ENCODE measurements at places on chromosomes 12 and 14. TPM values are rescaled to one million over a fixed set of nuclear protein-coding genes. Genes with fewer than 3 reads are reported as not detected.

DNA sequence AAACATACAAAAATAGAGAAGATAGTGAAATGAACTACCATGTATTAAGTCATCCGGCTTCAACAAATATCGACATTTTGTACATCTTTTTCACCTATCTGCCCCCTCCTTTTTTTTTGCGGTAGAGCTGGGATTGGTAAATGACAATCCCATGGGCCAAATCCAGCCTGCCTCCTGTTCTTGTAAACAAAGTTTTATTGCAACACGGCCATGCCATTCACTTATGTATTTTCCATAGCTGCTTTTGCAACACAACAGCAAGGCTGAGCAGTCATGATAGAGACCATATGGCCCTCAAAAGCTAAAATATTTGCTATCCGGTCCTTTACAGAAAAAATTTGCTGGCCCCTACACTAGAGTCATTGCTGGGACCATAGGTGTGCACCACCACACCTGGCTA lies 58.1 kb upstream of the PLEKHG3 start:
- no peak for DNase-seq

- no peak for DNase-seq
Measured at GRCh38 chr12:15716581-15716980, 72.6 kb downstream of the EPS8 start.

DNA sequence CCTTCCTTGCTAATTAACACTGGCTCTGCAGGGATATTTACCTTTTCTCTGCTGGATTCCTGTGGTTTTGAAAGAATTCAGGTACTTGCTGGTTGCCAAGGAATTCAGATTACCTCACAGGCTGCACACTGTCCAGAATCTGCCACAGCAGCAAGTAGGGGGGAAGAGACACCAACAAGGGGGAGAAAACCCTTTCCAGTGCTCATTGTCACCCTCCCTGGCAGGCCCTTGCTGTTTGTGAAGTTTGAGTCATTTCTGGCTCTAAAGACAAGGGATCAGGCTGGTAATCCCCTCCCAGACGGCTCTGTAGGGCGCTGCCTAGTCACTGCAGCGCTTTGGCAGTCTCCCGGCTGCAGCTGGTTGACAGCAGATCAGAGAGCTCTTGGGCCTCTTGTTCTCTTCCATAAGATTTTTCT lies 50.8 kb downstream of the TTLL5 start:
- peak; percentile 54 for DNase-seq

- peak; percentile 31 for DNase-seq
Measured at GRCh38 chr12:83573671-83574070, 887.0 kb downstream of the TMTC2 start.

DNA sequence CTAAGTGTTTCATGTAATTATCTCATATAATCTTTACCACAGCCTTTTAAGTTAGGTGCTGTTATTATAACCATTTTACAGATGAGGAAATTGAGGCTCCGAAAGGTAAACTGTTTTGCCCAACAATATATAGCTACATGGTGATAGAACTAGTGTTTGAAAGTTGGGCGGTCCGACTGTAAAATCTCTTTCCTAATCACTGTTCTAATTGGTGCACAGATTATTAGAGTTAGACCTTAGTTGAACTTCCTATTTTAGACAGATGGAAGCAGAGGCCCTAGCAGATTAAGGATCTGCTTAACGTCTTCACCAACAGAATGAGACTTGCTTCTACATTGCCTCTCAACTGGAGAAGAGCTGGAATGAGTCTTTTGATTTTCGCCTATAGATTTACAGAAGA lies 30.0 kb upstream of the DUSP6 start:
- DNase-seq, result no peak

DNA sequence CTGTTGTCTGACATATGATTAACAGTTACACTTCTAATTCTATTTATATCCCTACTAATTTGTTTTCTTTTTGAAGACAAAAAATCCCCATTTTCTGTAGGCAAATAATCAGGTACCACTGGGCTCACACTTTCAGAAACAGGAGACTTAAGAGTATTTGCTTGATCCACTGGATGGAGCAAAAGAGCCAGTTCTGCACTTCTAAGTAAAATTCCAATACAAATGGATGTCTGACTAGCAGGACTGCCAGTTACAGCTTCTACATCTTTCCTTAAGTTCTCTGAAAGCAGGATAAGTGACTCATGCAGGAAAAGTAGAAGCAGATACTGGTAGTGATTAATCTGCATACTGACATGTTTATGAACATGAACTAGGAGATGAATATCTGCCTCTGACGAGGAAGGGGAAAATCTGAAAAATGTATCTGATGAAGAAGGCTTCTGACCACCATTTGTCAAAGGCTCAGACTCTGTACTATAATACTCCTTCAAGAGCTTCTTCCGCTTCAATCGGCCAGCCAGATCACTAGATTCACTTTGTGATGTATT lies 73.8 kb upstream of the ANKS1B start:
- no peak for DNase-seq

DNA sequence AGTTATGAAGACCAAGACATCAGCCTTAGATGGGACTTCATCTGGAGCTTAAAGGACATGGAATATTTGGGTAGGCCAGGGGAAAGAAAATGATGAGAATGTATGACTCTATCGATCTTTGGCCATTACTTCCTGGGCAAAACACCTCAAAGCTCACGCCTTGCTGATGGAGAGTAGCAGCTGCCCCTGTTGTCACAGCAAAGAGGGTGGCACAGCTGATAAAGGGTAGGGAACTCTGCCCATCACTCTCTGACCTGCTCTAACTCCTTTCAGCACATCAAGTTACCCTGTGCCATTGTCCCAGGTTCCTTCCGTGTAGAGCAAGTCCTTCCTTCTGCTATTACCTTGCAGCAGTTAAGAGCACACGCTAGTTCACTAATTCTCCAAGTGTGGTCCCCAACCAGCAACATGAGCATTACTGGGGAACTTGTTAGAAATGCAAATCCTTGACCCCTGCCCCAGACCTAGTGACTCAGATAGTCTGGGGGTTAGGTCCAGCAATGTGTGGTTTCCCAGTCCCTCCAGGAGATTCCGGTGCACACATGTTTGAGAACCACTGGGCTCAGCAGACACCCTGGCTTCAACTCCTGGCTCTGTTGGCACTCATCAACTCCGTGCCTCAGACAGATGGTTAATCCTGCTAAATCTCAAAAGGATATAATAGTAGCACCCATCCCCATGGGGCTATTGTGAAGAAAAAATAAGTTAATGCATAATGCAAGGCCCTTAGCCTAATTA lies 93.7 kb upstream of the EEA1 start:
- peak; percentile 66 for DNase-seq

DNA sequence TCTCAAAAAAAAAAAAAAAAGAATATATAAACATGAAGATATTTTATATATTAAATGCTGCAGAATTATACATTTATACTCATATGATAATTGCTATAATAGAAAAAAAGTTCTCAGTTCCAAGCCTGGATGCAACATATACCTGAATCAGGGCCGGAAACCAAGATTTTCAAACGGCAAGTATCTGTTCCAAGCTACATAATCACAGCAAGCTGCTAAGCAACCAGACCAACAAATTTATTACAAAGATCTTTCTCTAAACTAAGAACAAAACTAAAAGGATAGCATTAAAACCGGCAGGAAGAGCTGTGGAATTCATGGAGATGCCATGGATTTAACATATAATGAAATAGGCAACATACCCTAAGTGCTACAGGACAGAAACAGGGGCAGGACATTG lies 7.1 kb downstream of the RACGAP1 start:
- no peak for DNase-seq

GRCh38 chr14:52268279-52269061 lies 972 bp downstream of the PTGDR start:
- no peak for DNase-seq

- no peak for DNase-seq
Measured at GRCh38 chr14:75249958-75250336, 28.7 kb upstream of the FOS start.

DNA sequence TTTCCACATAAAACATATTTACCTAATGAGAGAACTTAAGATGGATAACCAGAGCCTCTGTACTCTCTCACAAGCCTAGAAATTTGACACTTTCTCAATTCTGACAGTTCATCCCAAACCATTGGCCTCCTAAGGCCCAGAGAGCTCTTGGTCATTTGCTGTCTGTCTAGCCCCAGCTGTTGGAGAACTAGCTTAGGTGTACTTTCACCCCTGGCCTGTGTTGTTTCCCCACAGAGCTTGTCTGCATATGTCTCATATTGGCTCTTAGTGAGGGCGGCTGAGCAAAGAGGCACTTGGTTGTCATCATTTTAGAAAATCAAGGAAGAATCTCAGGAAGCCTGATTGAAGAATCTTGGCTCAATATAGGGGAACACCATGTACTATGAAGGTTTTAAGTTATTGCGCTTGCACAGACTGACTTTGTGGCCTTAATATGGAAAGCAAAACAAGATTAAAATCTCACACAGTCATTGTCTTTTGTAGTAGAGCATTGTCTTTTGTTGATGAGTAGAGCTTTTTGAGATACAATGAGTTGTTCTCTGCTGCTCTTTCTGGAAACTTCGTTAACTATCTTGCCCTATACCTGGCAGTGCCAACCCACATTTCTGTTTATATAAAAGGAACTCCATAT lies 324.6 kb downstream of the RAD51B start:
- DNase-seq, result no peak

DNA sequence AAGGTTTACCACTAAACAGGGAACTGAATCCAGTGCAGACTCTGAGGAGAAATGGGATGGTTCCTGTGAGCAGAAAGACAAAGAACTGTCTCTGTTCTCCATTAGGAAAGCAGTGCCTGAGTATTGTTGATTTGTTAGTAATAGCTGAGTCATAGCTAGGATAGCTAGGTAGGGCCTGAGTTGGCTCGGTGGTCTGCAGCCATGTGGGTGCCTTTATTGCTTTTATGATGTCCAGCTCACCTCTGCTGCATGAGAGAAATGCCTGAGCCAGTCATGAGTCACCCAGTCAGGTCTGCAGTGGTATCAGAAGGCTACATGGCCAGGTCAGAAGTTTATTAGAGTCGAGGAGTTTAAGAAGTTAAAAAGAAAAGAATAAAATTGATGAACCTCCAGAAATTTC lies 24.2 kb downstream of the TRHDE start:
- DNase-seq, result no peak

DNA sequence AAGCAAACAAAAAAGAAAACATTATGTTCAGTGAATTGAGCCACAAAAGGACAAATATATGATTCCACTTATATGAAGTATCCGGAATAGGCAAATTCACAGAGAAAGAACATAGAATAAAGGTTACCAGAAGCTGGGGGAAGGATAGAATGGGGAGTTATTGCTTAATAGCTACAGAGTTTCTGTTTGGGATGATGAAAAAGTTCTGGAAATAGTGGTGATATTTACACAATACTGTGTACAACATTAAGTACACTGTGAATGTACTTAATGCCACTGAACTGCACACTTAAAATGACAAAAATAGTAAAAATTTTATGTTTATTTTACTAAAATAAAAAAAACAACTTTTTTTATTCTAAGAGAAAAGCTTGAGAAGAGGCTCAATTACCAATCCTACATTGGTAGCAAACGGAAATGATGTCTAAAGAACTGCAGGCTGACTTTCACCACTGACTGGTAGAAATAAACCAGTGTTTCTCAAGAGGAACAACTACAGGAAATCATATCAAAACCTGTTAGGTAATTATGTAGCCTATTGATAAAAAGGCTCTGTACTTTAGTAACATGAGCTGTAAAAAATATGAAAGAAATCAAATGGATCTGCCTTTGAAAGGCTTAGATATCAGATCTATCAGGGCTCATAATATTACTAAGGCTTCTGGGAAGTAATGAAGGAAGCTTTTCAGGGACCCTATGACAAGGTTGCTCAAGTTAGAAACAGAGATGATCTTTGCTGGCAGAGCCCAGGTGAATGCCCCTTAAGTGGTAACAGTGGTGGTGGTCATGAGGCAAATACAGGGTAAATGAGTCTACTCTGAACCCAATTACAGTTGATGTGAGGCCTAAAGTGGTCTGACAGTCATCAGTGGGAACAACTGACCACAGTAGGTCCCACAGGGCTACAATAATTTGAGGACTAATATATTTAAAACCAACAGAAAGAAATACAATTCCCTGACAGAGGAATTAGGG lies 41.3 kb downstream of the BAZ1A start:
- DNase-seq, result no peak

- no peak for DNase-seq
Measured at GRCh38 chr12:27455589-27455988, 9.1 kb downstream of the SMCO2 start.

DNA sequence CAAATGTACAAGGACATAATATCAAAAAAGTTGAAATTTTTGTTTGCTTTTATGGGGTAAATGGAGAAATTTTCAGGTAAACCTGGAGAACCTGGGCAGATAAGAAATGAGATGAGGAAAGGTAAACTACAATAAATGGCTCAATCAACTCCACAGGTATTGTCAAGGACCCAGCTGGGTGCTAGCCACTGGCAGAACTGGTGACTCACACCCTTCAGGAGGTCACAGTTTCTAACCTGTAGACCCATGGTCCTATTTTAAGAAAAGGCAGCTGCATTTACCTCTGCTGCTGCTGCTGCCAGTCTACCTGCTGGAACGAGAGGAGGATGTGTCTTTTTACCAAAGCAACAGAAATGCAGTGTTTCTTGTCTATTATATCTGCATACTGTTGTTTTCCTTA lies 226.6 kb downstream of the ALG10B start:
- DNase-seq, result peak; percentile 11

- no peak for DNase-seq
Measured at GRCh38 chr14:68373847-68374444, 418.9 kb downstream of the ZFP36L1 start.

GRCh38 chr12:87812681-87813080 lies 216.5 kb downstream of the C12orf50 start:
- DNase-seq, result no peak

DNA sequence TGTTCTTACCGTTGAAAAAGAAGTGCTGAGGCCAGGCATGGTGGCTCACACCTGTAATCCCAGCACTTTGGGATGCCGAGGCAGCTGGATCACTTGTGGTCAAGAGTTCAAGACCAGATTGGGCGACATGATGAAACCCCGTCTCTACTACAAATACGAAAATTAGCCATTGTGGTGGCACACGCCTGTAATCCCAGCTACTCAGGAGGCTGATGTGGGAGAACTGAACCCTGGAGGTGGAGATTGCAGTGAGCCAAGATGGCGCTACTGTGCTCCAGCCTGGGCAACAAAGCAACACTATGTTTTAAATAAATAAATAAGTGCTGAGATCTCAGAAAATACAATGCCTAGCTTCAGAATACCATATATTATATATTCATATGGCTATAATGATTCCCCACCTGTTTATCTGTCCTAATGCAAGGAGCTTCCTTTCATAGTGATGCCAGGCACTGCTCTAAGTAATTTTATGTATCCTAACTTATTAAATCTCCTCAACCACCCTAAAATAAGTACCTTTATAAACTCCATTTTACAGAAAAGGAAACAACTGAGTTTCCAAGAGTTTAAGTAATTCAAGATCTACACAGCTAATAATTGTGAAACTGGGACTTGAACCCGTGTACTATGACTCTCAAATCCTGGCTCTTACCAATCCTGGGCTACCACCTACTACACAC lies 7.3 kb downstream of the PHLDA1 start:
- no peak for DNase-seq

TMEM132D gene
- not detected for total RNA-seq

ASB8 gene
- total RNA-seq, result 39.5 TPM

RNU4-1 gene
- total RNA-seq, result 1,216 TPM

NPFF gene
- total RNA-seq, result not detected

KLRG1 gene
- total RNA-seq, result 3.3 TPM

TMEM30B gene
- 97.8 TPM for total RNA-seq

IAPP gene
- total RNA-seq, result not detected

KRT79 gene
- not detected for total RNA-seq

AMDHD1 gene
- total RNA-seq, result 1.2 TPM

SART3 gene
- total RNA-seq, result 42.3 TPM

TMCC3 gene
- total RNA-seq, result 6.1 TPM

Data from mucosa of gallbladder (tissue), 1 donor.